ENCODE measurements at places on chromosomes 16 and 17.

- DNase-seq: no peak
Measured at GRCh38 chr17:75584849-75585175, 2.8 kb upstream of the MYO15B start.

GRCh38 chr17:73228748-73229236 lies 32.9 kb downstream of the CPSF4L start:
- DNase-seq: peak; percentile 36

- no peak for DNase-seq
Measured at GRCh38 chr16:86616906-86617305, 38.6 kb downstream of the FOXL1 start.

- peak; percentile 43 for DNase-seq
Measured at GRCh38 chr17:17354560-17355349, 51.6 kb downstream of the NT5M start.

GRCh38 chr17:59561042-59561441 lies 4.4 kb upstream of the DHX40 start:
- DNase-seq: no peak

DNA sequence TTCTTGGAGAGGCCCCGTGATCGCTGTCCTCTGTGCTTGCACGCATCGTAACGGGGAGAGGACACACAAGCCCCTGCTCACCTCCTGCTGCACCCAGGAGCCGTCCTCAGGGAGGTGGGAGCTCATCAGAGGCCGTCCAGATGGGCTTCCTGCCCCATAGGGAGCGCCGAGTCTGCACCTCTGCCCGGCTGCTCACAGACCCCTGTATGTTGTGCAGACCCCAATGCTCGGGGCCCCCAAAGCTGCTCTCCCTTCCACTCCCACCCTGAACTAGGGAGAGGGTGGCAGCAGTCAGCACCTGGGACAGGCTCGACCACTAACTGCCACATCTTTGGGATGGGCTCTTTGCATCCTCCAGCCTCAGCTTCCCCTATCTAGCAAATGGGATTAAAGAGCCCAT lies 4.4 kb upstream of the ZNF469 start:
- no peak for DNase-seq

- DNase-seq: no peak
Measured at GRCh38 chr17:31522284-31522931, 130.9 kb downstream of the RAB11FIP4 start.

GRCh38 chr17:70365091-70365583 lies 195.8 kb downstream of the KCNJ2 start:
- DNase-seq: no peak

DNA sequence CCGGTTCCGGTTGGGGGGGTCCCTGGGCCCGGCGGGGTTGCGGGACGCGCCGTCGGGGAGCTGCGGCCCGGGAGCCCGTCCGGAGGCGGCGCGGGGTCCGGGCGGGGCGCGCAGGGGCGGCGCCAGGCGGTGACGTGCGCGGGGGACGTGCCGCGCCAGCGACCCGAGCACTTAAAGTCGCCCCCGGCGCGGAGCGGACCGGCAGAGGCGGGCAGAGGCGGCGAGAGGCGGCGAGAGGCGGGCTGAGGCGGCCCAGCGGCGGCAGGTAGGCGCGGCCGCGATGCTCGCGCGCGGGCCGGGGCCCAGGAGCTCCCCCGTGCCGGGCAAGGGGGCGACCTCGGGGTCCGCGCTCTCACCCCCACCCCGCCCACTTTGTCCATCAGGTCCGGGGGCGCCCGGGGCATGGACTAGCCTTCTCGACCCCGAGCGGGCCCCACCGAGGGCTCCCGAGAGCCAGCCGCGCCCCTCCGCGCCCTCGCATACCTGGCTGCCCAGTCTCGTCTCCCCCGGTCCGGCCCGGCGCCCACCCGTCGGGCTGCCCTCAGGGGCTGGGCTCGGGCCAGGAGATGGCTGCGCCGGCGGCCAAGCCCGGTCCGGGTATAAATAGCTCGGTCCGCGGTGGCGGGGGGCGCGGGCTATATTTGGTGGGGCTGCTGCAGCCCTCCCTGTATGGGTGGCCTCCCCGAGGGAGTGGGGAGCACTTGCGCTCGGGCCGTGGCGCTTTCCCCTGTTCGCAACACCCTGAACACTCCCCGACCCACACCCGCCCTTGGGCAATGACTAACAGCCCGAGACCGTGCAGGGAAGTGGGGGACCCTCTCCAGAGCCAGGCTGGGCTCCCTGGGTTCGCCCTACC lies at the start of gene SLC16A3:
SLC16A3 (plus strand) TSS at position 201 of the 856 bp plus-strand sequence. CDS start 6,967 bp downstream, outside the sequence.
- DNase-seq: no peak

- no peak for DNase-seq
Measured at GRCh38 chr17:48547808-48548522, 3.1 kb upstream of the HOXB2 start.

GRCh38 chr17:2453325-2453724 lies 52.5 kb upstream of the MNT start:
- no peak for DNase-seq

GRCh38 chr17:48728232-48729231 lies at the start of gene HOXB13:
Gene HOXB13, minus strand, starts transcription at chr17:48728750. Its CDS starts 157 bp downstream, at chr17:48728593.
- no peak for DNase-seq

DNA sequence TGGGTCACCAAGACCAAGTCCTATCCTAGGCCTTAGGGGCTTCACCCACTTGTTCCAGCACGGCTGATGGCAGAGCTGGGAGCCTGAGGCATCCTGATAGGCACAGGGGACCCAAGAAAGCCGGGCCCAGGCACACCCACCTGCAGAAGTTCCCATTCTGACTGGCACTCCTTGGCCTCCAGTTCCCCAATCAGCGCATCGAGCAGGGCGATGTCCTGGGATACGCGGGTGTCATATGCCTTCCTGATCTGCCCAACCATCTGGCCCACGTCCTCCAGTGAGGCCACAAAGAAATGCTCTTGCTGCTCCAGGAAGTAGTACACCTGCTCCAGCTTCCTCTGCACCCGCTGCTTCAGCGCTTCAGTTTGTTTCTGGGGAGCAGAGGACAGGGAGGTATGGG lies 9.6 kb downstream of the MEFV start:
- DNase-seq: no peak

DNA sequence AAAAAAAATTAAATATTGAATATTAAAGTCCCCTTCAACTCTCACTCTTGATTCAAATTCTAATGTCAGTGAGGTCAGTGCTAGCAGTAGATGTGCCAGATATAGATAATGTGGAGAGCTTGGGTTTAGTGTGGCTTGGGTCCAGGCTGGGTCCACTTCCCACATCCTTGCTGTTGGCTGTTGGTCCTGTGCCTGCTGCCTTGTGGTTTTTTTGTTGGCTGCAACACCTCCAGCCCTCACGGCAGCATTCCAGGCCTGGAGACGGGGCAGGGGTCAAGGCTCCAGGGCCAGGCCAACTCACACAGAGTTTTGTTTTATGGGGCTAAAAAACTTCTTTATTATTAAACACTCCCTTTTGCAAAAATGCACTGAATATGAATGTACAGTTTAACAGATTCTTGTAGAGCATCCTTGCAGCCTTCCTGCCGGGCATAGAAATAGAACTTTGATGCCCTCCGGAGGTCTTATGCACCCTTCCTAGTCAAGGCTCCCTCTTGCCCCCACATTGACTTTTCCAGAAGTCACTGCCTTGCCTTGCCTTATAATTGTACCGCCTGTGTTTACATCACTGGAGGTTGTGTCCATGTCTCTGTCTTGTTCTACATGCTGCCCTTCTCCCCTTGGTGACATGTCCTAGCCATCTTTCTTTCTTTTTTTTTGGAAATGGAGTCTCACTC lies 25.5 kb upstream of the MYO15B start:
- DNase-seq: no peak

DNA sequence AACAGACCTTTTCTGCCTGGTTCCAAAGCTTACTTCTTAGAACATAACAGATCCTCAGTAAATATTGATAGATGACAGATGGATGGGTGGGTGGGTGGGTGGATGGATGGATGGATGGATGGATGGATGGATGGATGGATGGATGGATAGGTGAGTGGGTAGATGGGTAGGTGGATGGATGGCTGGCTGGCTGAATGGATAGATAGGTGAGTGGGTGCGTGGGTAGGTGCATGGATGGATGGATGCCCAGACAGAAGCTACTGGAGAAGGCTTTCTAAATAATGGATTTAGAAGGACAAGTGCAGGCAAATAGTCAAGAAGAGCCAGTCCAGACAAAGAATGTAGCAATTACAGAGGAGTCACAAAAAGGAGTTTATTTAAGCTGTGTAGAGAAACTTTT lies 19.6 kb downstream of the SCNN1G start:
- no peak for DNase-seq

GRCh38 chr17:67696853-67697498 lies 20.8 kb upstream of the NOL11 start:
- DNase-seq: no peak

DNA sequence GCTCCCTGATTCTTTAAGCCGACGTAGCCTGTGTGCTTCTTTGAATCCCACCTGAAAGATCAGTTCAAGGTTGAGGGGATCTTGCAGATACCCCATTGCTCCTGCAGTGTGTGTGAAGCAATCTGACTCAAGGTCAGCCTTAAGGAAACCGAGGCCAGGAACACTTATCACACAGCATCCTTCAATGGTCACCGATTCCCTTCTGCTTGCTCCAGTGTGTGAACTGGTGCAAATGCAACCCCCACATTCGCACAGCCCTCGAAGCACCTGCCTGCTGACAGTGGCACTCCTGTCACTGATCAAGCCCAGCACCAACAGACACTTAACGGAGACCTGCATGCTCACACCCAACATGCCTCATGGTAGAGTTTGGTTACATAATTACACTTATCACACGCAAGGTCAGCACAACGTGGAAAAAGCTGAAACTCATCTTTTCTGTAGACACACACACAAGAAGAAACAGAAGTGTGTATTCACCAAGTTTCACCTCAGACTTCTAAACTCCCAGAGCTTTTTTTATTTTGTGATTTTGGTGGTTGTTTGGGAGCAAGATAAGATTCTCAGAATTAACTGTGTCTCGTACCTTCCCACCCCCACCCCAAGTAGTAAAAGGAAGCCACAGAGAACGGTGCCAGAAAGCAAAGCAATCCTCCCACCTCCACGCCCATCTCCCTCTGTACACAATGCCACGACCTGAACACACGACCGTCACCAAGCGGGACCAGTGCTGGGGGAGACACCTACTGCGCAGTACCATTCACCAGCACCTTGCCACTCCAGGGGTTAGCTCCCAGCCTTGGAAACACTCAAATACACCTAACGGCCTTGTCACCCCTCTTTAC lies 37.2 kb downstream of the LITAFD start:
- no peak for DNase-seq

- DNase-seq: no peak
Measured at GRCh38 chr17:58331815-58332777, 3.5 kb upstream of the TSPOAP1 start.

DNA sequence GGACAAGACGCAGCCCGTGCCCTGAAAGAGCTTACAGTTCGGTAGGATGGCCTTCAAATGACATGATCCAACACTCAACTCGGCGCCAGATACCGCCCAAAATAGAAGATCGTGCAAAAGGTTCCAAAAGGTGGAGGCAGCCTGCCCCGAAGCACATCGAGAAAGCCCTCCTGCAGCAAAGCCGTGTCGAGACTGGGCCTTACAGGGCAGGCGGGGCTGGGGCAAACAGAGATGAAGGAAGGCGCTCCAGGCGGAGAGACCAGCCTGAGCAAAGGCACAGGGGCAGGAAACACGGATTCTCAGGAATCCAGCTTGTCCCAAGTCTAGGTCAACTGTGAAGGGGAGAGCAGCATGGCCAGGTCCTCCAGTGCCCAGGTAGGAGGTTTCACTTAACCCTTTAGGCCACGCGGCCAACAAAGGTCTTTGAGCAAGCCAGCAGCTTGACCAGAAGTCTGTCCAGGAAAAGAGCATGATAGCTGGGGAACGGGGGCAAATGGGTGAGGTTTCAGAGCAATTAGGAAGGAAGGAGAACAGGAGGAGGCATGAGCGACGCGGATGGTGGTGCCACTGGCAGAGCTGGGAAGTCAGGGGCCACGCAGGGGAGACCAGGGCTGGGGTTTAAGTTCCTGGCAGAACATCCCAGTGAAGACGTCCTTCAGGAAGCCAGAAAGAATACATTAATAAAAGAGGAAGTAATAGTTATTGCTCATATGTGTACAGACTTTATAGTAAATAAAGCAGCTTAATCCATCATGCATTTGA lies 21.2 kb upstream of the EIF1 start:
- DNase-seq: no peak

DNA sequence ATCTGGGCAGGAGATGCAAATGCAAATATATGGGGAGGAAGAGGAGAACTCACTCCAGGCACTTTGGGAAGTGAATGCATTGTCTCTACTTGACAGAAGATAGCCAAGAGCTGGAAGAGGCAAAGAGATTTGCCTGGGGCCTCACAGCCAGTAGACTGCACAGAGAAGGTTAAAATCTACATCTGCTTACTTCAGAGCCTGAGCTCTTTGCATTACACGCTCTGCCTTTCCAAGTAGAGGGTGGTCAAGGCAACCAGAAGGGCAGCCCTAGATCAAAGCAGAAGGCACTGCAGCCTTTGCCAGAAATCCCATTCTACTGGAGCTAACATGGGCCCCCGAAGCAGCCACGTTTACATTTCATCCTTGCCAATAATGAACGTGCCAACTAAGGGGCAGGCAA lies 407.2 kb upstream of the CCL2 start:
- DNase-seq: no peak

GRCh38 chr17:1212946-1213345 lies 33.2 kb upstream of the ABR start:
- no peak for DNase-seq

DNA sequence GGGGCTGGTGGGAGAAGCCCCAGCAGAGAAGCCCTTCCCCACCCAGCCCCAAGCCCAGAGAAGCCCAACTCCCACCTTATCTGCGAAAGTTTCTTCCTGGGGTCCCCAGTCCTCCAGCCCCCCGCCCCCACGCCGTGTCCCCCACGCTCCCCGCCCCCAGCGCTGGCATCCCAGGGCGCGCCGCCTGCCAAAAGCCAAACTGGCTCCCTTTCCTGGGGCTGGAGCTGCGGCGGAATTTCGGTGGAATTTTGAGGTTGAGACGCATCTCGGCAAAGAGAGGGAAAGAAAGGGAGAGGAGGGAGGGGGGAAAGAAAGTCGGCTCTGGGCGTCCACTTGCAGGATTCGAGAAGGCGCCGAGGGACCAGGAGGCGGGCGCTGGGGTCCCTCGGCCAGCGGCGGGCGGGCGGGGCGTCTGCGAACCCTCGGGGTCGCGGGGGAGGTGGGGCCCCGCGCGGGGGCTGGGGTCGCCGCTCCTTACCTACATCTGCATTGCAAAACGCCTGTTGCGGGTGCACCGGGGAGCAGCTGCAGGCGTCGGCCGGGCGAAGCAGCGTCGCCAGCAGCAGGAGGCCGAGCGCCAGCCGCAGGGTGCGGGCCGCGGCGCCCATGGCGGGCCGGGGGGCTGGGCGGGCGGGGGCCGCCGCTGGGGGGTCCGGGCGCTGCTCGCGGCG lies 571 bp downstream of the TIMP2 start:
- DNase-seq: no peak

- no peak for DNase-seq
Measured at GRCh38 chr17:50258647-50259476, 15.4 kb upstream of the TMEM92 start.

- DNase-seq: no peak
Measured at GRCh38 chr17:76032073-76032779, 5.1 kb upstream of the EVPL start.

- no peak for DNase-seq
Measured at GRCh38 chr17:29905086-29905878, 24.7 kb downstream of the SSH2 start.

DNA sequence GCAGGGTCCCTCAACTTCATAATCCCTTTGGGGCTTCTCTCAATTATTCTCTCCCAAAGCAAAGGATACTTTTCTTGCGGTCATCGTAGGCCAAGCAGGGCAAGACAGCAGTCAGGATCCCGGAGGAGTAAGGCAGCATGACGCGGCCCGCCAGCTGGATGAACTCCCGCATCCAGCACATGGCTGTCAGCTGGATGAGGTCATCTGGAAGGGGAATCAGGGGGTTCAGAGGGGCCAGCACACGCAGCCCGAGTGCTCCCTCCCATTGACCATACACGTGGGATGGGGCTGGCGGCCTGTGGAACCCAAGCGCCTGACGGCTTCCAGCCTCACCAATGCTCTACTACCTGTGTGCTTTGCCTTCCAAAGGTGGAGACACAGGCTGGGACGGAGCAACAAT lies 19.2 kb downstream of the VAC14 start:
- DNase-seq: no peak

All from omental fat pad (tissue), 4 donors.